ENCODE measurements at places on chromosomes 5 and 9. TPM values are rescaled to one million over a fixed set of nuclear protein-coding genes. Genes with fewer than 3 reads are reported as not detected.

- DNase-seq: no peak
These were observed 691.1 kb upstream of the C9orf72 start for GRCh38 chr9:28264368-28264767.

- no peak for DNase-seq
These were observed 343.2 kb upstream of the WWC1 start for GRCh38 chr5:167948251-167948650.

Gene PDGFRB
- not detected for total RNA-seq

Gene ITGA2
- 35.8 TPM for total RNA-seq

Gene FAM221B
- total RNA-seq: not detected
